ENCODE measurements at places on chromosomes 2 and 18. TPM values are rescaled to one million over a fixed set of nuclear protein-coding genes. Genes with fewer than 3 reads are reported as not detected.

DNA sequence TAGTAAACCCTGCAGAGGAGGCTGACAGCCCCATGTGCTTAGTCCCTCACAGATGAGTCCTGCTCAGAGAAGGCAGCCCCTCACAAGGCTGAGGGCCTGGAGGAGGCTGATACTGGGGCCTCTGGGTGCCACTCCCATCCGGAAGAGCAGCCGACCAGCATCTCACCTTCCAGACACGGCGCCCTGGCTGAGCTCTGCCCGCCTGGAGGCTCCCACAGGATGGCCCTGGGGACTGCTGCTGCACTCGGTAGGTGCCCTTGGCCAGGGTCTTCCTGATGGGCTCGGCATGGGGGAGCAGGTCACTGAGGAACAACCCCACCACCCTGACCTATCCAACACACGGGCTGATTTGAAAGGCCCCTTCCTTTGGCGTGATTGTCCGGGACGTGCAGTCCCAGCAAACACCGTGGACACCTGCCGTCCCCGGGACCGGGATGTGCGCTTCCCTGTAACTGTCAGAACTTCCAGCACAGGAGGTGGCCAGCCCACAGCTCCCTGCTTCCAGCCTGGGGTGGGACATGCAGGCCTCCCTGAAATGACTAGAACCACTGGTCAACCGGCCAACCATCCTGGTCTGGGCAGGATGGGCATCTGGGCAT is 38.6 kb downstream of the MLPH start:
- H3K4me3 ChIP-seq = no peak overlapping the region
- H3K27ac ChIP-seq = no peak overlapping the region
- H3K4me1 ChIP-seq = no peaks in the 10 kb centered on the region
- DNase-seq = no peak
- no peaks in the 10 kb centered on the region for H3K27me3 ChIP-seq
- peaks cover 39% of the 10 kb centered on the region for H3K36me3 ChIP-seq

- no peaks in the 10 kb centered on the region for H3K36me3 ChIP-seq
- no peak overlapping the region for H3K27ac ChIP-seq
- H3K4me1 ChIP-seq = no peaks in the 10 kb centered on the region
Measured at GRCh38 chr2:159880729-159881128, 82.7 kb upstream of the CD302 start.

- H3K4me1 ChIP-seq = no peaks in the 10 kb centered on the region
- no peak overlapping the region for H3K4me3 ChIP-seq
- H3K36me3 ChIP-seq = no peaks in the 10 kb centered on the region
- H3K27me3 ChIP-seq = no peaks in the 10 kb centered on the region
- no peak overlapping the region for H3K27ac ChIP-seq
Measured at GRCh38 chr2:84654414-84654813, 138.1 kb downstream of the DNAH6 start.

The C1QL2 gene
- not detected for total RNA-seq

The SERPINB4 gene
- 0.42 TPM for total RNA-seq

Measured in left lung (tissue), 14 donors.